GM13976 (cell line): ENCODE measurements at places on chromosomes 3 and 15.
A peak's percentile ranks its signal among the peaks of the same experiment; 100 is the strongest.

- peak; percentile 68 for DNase-seq
Observed at GRCh38 chr15:45454814-45455213, 67.7 kb downstream of the SLC30A4 start.

- DNase-seq = no peak
Observed at GRCh38 chr3:140384876-140385275, 293.0 kb upstream of the TRIM42 start.

GRCh38 chr15:34951993-34952392 lies 17.5 kb downstream of the AQR start:
- DNase-seq = no peak

DNA sequence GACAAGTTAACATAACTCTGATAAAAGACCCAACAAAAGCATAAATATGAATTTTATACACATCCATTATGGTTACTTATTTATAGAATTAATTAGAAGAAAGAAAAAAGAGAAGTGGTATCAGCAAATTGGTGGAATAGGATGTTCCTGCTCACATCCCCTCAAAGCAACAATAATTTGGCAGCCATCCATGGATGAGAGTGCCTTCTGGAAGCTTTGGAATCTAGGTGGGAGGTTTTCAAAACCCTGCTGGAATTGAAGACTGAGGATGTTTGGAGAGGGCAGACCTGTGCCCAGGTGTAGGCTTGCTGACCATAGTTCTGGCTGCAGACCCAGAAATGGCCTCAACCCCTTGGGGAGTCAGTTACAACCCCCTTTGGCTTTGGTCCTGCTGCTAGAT lies 91.2 kb downstream of the EDEM1 start:
- DNase-seq = no peak

GRCh38 chr3:13500133-13500885 lies 20.2 kb downstream of the HDAC11 start:
- peak; percentile 76 for DNase-seq

GRCh38 chr15:81901319-81901718 lies 144.5 kb downstream of the MEX3B start:
- DNase-seq = no peak

DNA sequence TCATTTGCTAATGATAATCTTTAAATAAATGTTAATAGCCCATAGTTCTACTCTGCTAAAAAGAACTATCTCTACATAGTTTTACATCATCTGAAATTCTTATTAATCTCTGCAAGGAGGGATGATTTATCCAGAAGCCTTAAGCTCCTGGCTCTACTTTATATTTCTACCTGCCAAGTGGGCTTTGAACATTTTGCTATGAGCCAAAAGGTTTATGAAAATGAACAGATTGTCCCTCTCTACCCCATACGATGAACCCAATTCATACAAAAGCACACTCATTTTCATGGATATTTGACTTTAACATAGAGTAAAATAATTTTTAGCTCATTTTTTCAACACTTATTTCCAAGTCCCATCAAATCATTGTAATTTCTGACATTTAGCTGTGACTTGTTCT lies 611.0 kb downstream of the NSUN3 start:
- DNase-seq = no peak

- DNase-seq = no peak
Observed at GRCh38 chr3:55185380-55185779, 257.5 kb upstream of the LRTM1 start.

GRCh38 chr15:67050062-67050461 lies 15.3 kb upstream of the SMAD3 start:
- DNase-seq = no peak

DNA sequence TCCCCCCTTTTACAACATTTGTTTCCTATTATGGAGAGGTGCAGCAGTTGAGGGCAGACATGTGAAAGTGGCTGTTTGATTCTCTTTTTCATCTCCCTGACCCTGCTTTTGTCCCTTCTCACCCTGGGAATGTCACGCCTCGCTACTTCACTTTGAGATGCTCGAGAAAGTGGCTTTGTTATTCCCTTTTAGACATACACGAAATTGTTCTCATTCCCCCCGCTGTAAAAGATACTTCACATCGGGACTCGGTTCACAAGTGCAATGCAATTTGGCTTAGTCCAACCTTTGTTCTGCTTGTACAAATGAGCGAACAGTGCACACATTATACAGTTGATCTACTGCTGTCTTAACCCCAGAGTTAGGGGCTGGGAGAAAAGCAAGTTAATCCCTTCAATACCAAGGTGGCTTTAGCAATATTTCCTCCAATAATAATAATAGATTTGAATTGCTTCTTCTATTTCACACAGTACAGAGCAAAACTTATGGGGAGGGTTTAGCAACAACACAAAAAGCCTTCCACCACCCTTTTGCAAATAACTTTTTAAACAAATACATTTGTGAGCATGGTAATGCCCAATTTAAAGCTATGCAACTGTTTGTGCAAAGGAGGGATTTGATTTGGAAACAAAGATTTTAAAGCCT lies 5.7 kb upstream of the FOXB1 start:
- no peak for DNase-seq

GRCh38 chr3:192831111-192831644 lies 86.5 kb downstream of the MB21D2 start:
- no peak for DNase-seq

DNA sequence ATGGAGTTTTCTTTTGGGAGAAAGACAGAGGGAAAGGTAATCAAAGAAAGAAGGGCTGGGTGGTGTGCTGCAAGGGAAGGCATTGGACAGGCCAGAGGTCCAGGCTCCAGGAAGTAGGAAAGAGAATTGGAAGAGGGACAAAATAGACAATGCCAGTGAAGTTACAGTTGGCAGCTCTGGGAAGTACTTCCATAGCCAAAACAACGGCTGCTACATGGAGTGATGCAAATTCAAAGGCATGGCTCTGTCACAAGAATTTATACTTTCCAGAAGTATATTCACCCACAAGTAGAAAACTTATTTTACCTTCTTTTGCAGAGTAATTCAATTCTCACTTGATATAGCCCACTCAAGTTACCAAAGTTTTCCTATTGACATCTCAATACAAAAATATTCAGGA lies 191.5 kb downstream of the TNIK start:
- no peak for DNase-seq
